ENCODE measurements at places on chromosomes 12 and 14.

GRCh38 chr14:105456736-105457617, 17.6 kb upstream of the CRIP2 start:
- no peak for DNase-seq

- DNase-seq: no peak
These were observed 84.4 kb downstream of the CMKLR1 start for GRCh38 chr12:108254517-108255251.

DNA sequence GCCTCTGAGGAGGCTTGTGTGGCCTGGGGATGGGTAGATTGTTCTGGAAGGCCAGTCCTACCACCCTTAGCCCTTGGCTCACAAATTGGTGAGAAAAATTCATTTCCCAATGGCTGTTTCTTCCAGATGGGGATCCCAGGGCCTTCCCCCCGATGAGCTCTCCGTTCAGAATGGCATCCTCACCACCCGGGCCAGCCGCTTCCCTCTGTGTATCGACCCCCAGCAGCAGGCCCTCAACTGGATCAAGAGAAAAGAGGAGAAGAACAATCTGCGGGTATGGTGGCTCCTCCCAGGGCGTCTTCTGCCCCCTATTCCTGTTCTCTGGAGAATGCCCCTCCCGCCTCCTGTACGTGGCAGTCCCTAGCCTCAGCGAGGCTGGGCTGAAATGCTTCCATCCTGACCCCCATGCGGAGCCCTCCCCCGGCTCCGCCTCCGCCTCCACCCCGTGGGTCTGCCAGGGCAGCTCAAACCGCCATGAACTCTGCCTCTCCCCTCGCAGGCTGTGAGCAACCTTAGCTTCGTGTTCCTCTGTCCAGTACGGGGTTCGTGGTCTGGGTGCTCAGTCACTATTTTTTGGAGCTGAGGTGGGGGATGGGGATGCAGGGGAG, 57.8 kb downstream of the CCDC92 start:
- DNase-seq: no peak

DNA sequence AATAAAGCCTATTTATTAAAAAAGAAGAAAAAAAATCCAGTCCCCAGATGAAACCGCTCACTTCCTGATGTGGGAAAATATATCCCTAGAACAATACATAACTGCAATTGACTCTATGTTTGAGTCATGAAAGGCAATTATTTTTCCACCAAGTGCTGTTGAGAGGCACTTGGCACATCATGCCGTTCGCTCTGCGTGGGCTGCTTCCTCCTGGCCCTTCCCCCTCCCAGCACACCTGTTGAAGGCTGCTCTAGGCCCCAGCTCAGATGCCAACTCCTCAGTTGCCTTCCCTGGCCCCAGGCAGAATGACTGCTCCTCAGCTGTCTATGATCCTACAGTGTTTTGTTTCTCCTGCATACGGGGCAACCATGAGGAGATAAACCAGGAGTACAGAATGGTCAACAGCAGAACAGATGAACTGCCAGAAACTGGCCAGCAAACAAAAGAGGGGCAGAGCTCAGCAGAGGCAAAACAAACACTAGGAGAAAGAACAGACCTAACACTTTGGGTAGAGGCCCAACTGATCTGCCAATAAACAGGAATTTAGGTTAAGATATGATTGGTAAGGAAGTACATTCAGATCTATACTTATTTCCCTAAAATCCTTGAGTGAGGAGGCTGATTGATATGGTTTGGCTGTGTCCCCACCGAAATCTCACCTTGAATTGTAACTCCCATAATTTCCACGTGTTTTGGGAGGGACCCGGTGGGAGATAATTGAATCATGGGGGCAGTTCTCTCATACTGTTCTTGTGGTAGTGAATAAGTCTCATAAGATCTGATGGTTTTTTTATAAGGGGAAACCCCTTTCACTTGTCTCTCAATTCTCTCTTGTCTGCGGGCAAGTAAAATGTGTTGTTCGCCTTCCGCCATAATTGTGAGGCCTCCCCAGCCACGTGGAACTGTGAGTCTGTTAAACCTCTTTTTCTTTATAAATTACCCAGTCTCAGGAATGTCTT, 58.6 kb downstream of the SLC38A1 start:
- no peak for DNase-seq

GRCh38 chr12:8648576-8649205, 13.9 kb downstream of the MFAP5 start:
- no peak for DNase-seq

Data from iPS DF 19.7 (cell line).